ENCODE measurements at places on chromosomes 2 and 18.

GRCh38 chr2:191533693-191534180 lies 144.2 kb upstream of the NABP1 start:
- no peak for DNase-seq

DNA sequence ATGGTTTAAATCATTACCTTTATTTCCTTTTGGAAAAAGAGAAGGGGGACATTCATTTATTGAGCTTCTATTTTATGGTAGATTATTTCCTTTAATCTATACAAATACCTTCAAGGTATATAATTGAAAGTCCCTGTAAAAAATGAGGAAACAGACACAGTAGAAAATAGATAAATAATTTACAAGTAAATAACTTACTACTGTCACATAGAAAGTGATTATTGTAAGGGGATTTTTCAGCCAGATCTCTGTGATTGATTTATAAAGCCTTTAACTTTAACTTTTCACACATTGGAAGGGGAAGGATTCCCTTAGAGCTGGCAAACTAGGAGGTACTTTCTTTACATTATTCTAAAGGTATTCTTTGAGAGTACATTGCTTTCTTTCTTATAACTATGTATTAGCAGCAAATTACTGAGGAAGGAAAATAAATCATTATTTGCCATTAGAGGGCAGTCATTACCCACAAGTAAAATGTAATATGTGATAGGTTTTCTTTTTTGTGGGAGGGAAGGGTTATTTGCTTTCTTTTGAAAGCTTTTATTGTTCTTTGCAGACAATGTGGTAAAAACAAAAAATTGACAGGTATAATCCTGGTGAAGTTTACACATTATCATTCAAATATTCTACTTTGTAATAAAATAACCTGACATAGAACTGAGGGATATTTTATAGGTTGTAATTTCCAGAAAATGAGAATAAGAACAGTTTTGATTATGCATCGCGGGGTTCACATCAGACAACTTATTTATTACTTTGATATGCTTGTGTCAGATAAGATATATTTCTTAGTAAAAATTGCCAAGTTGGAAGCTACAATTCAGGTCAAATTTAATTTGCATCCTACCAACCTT lies 24.8 kb upstream of the RPE start:
- DNase-seq: no peak

DNA sequence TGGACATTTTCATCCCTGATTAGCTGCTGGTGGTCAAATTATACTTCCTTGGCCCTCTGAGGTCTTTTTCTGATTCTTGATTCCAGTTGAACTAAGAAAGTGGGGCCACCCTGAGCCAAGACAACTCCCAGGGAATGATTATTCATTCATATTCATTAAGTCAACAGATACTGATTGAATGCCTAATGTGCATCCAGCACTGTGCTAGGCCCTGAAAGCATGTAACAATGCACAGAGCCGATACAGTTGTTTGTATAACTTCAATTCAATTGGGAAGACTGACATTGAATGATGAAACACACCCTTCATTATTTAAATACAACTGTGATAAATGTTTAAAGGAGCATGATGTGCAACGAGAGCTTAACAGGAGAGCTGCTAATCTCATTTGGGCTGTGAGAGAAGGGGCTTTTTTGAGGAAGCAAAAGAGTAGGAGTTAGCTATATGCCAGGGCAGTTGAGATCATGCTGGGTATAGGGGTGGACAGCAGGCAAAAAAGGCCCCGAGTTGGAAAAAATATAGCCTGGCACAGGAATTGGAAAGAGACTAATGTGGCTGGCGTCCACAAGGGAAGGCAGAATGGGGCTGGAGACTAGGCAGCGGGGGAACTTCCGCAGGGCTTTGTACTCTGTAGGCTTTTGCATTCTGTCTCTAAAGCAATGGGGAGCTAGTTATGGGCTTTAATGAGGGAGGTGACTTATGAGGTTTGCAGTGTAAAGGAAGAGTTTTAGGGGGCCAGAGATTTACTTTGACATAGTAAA lies 57.2 kb upstream of the ACVR1 start:
- DNase-seq: no peak

- no peak for DNase-seq
Observed at GRCh38 chr2:81647715-81648230, 1343.2 kb upstream of the LRRTM1 start.

- DNase-seq: no peak
Observed at GRCh38 chr2:42850016-42850805, 57.8 kb upstream of the HAAO start.

- DNase-seq: no peak
Observed at GRCh38 chr2:20346565-20347381, 3.9 kb downstream of the PUM2 start.

DNA sequence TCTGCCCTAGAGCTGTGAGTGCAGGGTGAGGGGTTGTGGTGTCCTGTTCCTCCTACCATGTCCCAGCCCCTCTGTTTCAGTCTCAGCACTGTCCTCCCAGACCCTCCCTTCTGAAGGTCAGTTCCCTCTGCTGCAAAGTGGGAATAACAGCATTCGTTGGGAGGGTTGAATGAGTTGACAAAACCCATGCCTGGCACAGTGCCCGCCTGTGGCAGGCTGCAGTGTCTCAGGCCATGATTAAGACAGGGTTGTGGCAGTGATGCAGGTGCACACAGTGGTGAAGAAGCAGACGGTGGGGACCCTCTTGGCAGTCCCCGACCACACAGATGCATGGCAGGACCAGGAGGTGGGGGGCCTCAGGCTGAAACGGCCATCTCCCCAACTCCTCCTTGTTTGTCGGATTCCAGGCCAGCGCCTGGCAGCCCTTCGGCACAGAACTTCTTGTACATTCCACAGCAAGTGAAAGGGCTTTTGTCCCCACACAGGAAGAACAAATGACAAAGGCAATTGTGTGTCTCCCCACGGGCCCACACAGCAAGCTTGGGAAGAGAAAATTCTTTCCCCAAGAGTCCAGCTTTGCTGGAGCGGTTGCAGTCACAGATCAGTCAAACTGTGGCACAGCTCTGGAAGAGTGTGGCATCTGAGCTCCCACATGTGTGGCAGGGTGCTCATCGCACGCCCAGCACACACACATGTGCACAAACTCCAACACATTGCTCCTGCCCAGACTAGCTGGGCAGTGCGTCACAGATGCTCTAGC lies 92.0 kb upstream of the MSH2 start:
- no peak for DNase-seq

DNA sequence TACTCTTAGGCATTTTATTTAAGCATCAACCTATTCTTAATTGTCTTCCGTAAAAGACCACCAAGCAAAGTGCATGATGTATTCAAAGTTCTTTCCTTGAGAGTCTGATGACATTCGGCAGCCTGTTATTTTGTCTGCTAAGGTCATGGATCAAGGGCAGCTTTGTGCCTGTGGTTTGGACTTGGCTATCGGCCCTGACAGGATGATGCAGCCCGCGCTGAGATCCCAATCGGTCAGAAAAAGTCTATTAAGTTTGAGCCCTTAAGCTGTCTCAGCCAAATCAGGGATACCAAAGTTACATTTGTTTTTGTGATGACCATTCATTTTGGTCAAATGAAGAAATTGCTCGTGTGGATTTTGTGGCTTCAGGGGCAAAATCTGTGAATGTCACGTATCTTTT lies 718.9 kb upstream of the FANCL start:
- DNase-seq: no peak

DNA sequence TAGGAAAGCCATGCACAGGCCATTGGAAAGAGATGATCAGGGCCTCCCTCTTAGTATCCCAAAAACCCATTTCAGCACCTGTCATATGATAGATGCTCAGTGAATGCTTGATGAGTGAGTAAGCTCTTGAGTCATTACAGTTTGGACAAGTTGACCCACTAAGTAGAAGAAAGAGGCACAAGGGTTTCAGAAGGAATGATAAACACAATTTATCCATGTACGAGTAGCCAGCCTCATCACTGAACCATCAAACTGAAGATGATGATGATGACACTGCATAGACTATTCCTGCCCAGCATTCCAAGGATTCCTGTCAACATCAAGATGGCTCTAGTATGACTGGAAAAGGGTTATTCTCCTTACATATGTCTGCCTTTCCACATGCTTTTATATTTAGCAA lies 596.0 kb downstream of the BCL11A start:
- DNase-seq: no peak

DNA sequence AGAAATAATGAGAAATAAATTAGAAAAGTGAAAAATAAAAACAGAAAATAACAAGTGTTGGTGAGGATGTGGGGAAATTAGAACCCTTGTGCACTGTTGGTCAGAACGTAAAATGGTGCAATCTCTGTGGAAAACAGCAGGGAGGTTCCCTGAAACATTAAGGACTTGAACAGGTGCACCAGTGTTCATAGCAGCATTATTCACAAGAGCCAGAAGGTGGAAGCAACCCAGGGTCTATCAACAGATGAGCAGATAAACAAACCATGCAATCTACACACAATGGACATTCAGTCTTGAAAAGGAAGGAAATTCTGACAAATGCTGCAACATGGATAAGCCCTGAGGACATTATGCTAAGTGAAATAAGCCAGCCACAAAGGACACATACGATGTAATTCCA lies 58.2 kb upstream of the TFCP2L1 start:
- DNase-seq: no peak

GRCh38 chr2:234593636-234594035 lies 96.8 kb upstream of the ARL4C start:
- no peak for DNase-seq

DNA sequence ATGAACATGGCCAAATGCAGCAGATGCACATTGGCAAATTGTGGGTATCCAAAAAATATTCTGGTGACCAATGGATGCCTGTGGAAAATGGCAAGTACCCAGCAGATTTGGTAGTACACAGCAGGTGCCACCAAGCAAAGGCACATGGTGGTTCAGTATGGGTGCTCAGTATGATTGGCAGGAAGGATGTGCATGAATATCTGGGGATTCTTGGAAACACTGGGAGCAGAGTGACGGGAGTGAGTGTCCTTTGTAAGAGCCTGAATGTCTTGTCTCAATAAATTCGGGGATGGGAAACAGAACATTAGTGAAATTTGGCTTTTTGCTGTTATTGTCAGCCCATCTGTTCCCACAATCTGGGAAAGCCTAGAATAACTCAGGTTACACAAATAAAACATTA lies 36.8 kb upstream of the ACADL start:
- no peak for DNase-seq

DNA sequence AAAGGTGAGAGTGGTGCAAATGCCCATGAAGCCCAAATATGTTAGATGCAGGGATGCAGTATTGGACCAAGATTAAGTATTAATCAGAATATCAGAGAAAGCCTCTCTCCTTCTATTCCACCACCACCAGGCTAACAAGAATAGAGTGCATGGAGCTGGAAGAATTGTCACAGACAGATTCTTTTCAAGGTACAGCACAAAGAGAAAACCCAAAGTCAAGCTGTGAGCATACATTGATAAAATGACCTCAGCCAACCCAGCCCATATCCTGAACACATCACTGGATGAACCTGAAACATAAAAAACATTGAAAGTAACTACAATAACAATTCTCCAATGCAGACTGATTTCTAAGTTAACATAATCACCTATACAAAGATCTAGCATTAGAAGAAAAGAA lies 445.7 kb upstream of the NETO1 start:
- DNase-seq: no peak

DNA sequence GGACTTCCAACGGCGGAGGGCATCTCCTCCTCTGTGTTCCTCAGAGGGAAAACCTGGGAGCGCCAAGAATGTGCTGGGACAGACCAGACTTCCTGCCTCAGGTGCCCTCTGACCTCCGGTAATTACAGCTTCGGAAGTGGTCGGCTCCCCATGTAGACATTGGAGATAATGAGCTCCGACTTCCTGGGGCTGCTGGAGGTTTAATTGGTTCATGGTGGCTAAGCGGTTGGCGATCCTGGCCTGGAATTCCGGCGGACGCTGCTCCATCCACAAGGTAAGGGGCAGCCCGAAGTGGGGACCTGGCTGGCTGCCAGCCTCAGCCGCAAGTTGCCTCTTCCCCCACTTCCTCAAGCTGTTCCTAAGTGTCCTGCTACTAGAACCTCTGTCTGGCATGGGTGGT lies 83.2 kb upstream of the EPC2 start:
- no peak for DNase-seq

- DNase-seq: no peak
Observed at GRCh38 chr2:111127351-111127750, 6.6 kb downstream of the BCL2L11 start.

- no peak for DNase-seq
Observed at GRCh38 chr18:3590096-3590630, 140.2 kb downstream of the TGIF1 start.
